ENCODE measurements at places on chromosomes 1 and 21.

GRCh38 chr1:169070958-169071357, 35.5 kb upstream of the ATP1B1 start:
- DNase-seq = no peak

- no peak for DNase-seq
Observed at GRCh38 chr1:23481026-23481597, 2.9 kb downstream of the ASAP3 start.

- DNase-seq = no peak
Observed at GRCh38 chr1:197675583-197676208, 99.6 kb downstream of the DENND1B start.

GRCh38 chr1:60114745-60115318, 41.3 kb upstream of the C1orf87 start:
- no peak for DNase-seq

Data from NCI-H146 (cell line).